B cell (primary cell): ENCODE measurements at places on chromosomes 11 and 22. TPM values are rescaled to one million over a fixed set of nuclear protein-coding genes. Genes with fewer than 3 reads are reported as not detected.

GRCh38 chr11:68960294-68961071 is 20.3 kb downstream of the MRGPRD start:
- DNase-seq, result no peak

DNA sequence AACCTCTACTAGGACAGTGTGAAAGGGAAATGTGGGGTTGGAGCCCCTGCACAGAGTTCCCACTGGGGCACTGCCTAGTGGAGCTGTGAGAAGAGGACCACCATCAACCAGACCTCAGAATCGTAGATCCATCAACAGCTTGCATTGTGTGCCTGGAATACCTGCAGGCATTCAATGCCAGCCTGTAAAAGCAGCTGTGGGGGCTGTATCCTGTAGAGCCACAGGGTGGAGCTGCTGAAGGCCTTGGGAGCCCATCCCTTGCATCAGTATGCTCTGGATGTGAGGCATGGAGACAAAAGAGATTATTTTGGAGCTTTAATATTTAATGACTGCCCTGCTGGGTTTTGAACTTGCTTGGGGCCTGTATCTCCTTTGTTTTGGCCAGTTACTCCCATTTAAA is 46.3 kb downstream of the PGR start:
- DNase-seq, result no peak

The LTO1 gene
- total RNA-seq, result 67.8 and 68.8 TPM in 2 replicates

DNA sequence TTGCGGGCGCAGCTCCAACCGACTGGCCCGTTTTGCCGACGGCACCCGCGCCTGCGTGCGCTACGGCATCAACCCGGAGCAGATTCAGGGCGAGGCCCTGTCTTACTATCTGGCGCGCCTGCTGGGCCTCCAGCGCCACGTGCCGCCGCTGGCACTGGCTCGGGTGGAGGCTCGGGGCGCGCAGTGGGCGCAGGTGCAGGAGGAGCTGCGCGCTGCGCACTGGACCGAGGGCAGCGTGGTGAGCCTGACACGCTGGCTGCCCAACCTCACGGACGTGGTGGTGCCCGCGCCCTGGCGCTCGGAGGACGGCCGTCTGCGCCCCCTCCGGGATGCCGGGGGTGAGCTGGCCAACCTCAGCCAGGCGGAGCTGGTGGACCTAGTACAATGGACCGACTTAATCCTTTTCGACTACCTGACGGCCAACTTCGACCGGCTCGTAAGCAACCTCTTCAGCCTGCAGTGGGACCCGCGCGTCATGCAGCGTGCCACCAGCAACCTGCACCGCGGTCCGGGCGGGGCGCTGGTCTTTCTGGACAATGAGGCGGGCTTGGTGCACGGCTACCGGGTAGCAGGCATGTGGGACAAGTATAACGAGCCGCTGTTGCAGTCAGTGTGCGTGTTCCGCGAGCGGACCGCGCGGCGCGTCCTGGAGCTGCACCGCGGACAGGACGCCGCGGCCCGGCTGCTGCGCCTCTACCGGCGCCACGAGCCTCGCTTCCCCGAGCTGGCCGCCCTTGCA is 1.0 kb downstream of the FJX1 start:
- peak; percentile 58 for DNase-seq

DNA sequence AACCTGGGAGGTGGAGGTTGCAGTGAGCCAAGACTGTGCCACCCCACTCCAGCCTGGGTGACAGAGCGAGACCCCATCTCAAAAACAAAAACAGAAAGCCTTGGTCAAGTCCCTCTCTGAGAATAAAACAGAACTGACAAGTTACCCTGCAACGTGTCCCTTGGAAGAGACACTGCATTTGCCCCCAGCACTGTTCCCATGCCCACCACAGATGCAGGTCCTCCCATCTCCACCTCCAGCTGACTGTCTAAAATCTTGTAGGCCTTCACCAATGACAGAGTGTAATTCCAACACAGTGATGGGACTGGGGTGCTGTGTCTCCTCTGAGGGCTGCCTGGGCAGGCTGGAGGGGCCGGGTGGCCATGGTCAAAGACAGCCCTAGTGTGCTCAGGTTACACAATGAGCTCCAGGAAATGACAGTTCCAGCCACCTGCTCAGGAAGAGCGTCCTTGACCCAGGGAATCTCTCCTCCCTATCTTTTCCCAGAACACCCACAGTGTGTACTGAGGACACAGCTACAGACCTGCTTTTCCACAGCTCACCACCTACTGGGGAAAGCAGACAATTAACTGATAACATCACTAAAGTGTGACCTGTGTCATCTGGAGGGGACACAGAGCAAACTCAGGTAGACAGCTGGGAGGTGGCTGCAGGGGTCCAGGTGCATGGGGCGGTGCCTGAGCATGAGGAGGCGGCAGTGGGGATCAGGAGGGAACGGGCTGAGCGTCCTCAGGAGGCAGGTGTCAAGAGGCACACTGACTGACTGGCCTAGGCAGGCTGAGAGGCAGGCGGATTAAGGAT is 56.4 kb downstream of the ARFGAP3 start:
- DNase-seq, result no peak

GRCh38 chr11:2442589-2442988 is 1.7 kb downstream of the TRPM5 start:
- DNase-seq, result no peak

The IL17REL gene
- total RNA-seq, result 0.10 TPM in 2 replicates

DNA sequence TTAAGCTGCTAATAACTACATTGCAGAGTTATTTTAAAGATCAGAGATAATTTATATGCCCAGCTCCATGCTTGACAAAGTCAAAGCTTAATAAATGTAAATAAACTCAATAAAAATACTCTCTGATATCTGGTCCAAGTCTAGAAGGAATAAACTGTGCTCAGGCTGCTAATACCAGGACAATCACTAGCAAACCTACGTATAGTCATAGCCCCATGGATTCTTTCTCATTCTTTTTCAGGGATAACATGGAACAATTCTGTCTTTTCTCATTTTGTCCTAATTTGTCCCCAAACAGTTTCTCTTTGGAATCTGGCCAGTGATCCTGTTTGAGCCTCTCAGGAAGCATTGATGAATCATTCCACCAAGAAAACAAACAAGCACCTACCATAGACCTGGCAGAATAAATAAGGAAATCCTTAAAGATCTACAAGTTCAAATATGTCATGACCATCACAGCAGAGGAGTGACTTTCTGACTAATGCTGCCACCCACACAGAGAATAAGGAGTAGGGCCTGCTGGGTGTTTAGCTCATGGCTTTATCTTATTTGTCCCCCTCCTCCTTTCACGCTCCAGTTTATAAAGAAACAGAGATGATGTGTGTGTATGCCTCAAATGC is 14.1 kb upstream of the B3GNT6 start:
- DNase-seq, result no peak

- no peak for DNase-seq
These were observed 56.1 kb upstream of the GRAMD1B start for GRCh38 chr11:123373754-123374621.

DNA sequence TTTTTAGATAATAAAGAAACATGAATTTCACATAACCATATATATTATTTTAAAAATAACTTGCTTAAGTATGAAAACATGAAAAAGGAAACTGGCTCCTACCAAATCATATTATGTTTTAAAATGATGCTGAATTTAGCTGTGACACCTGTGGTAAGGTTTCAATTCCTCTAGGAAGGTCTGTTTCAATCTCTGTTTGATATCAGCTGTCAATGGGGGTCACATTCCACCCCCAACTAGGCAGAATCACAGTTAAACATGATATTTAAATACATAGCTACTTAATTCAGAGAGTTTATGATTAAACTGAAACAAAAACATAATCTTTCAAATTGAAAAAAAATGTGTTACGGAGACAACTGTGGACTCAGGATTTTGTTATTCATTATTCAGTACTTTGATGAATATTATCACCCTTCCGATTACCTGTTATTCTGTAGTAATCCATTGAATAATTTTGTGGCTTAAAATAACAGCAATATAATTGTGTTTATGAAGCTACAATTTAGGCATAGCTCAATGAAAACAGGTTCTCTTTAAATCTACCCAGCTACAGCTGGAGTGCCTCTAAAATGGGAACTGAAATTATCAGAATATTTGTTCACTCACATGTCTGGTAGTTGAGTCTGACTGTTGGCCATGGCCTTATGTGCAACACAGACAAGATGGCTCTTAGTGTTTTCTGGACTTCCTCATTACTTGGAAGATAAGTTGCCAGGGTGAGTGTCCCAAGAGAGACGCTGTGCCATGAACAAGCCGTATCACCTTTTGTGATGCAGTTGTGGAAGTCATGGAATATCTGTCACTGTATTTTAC is 244.6 kb upstream of the ANO3 start:
- DNase-seq, result peak; percentile 66

DNA sequence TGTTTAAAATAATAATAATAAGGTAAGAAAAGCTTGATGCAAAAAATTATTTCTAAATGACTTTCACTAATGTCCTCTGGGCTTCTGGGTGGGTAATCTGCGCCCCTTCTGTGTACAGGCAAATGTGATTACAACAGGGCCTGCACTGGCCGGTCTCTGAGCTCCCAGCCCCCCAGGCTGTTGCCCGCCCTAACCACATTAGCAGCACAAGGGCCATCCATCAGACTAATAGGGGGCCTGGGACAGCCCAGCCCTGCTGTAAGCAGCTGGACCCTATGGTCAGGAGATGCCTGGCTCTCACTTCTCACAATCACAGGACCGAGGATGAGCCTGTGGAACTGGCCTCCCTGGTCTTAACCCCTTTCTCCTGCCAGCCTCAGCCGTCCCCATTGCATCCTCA is 388.4 kb downstream of the BUD13 start:
- DNase-seq, result no peak

The CLCF1 gene
- 44.6 and 46.6 TPM in 2 replicates for total RNA-seq

DNA sequence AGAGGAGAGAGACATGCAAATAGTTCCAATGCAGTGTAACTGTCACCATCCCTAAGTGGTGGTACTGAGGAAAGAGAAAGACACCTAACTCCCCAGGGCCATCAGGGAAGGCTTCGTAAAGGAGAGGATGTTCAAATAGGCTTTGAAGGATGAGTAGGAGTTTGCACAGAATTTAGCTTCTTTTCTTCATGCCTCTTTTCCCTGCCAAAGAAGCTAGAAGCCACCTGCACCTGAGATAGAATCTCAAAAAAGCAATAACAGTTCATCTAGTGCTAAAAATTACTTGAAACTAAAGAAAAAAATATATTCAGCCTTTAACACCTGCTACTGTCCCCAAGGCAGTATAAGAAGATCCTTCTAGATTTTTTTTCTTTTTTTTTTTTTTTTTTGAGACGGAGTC is 16.7 kb upstream of the XBP1 start:
- no peak for DNase-seq

- DNase-seq, result no peak
These were observed 13.0 kb upstream of the GLYATL1 start for GRCh38 chr11:58926251-58926650.

- DNase-seq, result no peak
These were observed 23.6 kb upstream of the MUC5B start for GRCh38 chr11:1199241-1199750.
